ENCODE measurements at places on chromosomes 6 and 20. TPM values are rescaled to one million over a fixed set of nuclear protein-coding genes. Genes with fewer than 3 reads are reported as not detected.

DNA sequence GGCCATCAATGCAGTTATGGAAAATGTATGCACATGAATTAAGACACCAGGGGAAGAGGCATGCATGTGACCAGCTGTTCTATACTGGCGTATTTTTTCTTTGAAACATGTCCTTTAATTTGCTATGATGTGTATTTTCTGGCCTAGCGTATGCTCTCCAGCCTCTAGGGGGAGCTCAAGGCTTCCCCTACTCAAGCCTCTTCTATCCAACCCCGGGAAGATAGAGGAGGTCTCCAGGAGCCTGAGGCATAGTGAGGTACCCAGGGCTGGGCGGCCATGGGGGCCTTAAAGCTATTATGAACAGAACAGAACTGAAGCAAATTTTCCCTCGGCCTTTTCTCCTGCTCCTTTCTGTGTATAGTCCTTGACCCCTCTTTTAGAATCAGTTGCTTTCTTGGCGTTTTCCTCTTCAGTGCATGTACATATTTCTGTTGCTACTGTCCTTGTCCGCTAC lies 528.9 kb downstream of the MAFB start:
- peak; percentile 27 for DNase-seq

DNA sequence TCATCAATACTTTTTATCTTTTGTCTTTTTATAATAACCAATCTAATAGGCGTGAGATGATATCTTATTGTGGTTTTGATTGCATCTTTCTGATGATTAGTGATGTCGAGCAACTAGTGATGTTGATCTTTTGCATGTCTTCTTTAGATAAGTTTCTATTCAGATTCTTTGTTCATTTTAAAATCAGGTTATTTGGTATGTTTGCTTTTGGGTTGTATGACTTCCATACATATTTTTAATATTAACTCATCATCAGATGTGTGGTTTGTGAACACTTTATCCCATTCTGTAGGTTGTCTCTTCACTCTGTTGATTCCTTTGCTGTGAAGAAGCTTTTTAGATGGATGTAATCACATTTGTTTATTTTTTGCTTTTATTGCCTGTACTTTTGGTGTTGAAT lies 295.8 kb downstream of the BCKDHB start:
- no peak for DNase-seq

Gene PSORS1C1
- total RNA-seq = 8.8 TPM

- peak; percentile 74 for DNase-seq
Measured at GRCh38 chr20:43681991-43682410, 15.1 kb downstream of the MYBL2 start.

DNA sequence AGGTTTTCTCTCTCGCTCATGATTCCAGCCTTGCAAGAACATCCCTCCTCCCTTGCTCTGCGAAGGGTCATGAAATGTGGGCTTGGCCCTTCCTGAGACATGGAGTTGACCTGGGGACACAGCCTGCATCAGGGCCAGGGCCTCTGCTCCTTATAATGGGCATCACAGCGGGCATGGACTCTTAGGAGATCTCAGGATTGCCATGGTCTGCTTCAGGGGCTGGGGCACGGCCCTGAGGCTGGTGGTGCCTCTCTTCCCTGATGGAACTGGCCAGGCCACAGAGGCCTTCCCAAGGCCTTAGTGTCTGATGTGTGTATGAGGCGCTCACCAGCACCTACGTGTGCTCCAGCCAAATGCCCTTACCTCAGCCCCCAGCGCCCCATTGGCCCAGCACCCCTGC lies 23.9 kb downstream of the ENTPD6 start:
- no peak for DNase-seq

DNA sequence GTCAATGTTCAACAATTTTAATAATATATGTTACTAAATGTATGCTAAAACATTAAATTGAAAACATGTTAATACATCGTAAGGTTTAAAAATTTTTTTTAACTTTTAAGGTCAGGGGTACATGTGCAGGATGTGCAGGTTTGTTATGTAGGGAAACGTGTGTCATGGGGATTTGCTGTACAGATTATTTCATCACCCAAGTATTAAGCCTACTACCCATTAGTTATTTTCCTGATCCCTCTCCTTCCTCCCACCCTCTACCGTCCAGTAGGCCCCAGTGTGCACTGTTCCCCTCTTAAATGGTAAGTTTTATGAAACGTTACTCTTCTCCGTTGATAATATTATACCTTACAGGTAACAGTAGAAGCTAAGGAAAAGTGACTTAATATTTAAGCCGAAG lies 15.8 kb downstream of the PDE7B start:
- no peak for DNase-seq

Gene EFCAB8
- 0.14 TPM for total RNA-seq

DNA sequence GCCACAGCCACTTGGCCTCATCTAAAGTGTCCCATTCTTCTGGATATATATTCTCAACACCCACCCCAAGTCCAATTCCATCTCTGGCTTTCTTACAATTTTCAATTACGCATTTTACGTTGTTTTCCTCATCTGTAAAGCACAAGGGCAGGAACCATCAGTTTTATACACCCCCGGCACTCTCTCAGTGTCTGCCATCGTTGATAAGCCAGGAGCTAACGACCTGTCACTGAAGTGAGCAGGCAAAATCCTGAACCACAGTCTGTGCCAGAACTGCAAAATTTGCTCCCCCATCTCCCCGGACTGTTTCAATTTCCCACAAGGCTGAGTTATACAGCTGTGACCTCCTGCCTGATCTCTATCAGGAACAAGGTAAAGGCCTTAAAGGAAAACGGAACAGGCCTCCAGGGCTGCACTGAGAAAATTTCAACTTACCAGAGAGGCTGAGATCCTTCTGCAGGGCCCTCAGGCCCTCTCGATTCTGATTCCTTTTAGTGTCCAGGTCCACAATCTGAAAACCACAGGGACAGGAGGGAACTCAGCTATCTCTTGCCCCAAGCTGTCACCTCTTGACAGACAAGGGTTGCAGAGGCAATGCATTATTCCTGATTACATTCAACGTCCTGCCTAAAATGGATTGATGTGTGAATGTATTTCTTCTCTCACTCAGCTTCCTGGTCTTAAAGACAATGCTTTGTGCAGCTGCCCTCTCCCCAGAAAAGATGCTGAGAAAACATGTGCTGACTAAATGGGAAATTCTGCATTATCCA lies 1.8 kb downstream of the PDRG1 start:
- DNase-seq = no peak

GRCh38 chr20:19784511-19785172 lies 26.6 kb downstream of the RIN2 start:
- peak; percentile 36 for DNase-seq

DNA sequence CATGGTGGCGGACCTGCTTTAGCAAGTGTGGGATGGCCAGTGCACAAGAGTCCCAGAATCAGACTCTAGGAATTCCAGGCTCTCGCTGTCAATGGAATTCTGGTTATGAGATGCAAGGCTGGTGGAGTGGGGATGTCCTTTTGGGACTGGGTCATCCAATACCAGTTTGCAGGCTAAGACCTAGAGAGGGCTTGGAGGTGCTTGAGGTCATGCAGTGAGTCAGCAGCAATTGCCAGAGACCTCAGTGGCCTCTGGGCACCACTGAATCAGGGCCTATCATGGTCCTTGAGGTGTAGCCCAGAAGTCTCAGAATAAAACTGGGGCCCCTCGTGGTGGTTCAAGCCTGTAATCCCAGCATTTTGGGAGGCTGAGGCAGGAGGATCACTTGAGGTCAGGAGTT lies 1.4 kb upstream of the SCRT2 start:
- no peak for DNase-seq

Gene MAPK13
- total RNA-seq = 174 TPM

Gene CASS4
- total RNA-seq = not detected

Gene SOX12
- total RNA-seq = 2.0 TPM

Gene NRSN1
- 0.16 TPM for total RNA-seq

GRCh38 chr6:14713966-14714631 lies 531.8 kb upstream of the JARID2 start:
- no peak for DNase-seq

Gene CD109
- 7.4 TPM for total RNA-seq

- DNase-seq = no peak
Measured at GRCh38 chr6:123638865-123639264, 2.1 kb upstream of the TRDN start.

GRCh38 chr6:138580040-138580439 lies 80.7 kb upstream of the NHSL1 start:
- no peak for DNase-seq

Gene MAP7
- total RNA-seq = 47.9 TPM

- DNase-seq = no peak
Measured at GRCh38 chr6:163098827-163099479, 315.6 kb upstream of the QKI start.

GRCh38 chr20:1805816-1806215 lies 89.4 kb upstream of the SIRPA start:
- DNase-seq = no peak

- no peak for DNase-seq
Measured at GRCh38 chr20:50918403-50918802, 12.8 kb downstream of the ADNP start.

Gene SEMG1
- total RNA-seq = not detected

GRCh38 chr6:52543729-52544601 lies 32.9 kb downstream of the TRAM2 start:
- DNase-seq = no peak

GRCh38 chr6:23307516-23307915 lies 738.1 kb downstream of the HDGFL1 start:
- DNase-seq = no peak

GRCh38 chr6:2891768-2892170 lies 11.3 kb downstream of the SERPINB9 start:
- DNase-seq = peak; percentile 90

- no peak for DNase-seq
Measured at GRCh38 chr20:25389401-25389857, 1.2 kb downstream of the ABHD12 start.

Gene DEFB124
- total RNA-seq = not detected

Gene FAM83C
- not detected for total RNA-seq

GRCh38 chr6:26024651-26025046 lies 62.0 kb downstream of the TRIM38 start:
- DNase-seq = no peak

DNA sequence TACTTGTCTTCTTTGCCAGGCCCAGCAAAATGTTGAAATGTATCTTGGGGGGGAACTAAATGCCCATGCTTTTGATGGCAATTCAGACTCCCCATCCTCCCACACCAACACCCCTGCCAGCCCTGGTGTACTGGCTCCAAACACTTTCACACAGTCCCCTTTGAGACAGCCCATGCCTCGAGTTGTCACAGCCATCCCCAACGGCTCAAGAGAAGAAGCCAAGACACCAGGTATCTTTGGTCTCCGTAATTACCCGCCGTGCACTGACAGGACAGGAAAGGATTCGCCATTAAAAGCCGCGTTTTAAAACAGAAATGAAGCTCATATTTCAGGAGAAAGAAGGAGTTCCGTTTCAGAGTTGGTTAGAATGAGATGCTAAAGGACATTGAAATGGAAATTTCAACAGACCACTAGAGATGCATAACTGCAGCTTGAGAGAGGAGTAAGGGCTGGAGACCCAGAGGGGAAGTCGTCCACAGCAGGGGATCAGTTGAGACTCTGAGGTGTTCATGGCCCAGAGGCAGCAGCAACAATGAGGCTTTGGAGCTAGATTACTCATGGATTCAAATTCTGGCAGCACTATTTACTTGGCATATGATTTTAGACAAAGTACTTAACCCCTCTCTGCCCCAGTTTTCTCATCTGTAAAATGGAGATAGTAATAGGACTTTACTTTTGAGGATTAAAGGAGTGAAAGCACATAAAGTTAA lies 63.5 kb upstream of the ADGRF1 start:
- no peak for DNase-seq

DNA sequence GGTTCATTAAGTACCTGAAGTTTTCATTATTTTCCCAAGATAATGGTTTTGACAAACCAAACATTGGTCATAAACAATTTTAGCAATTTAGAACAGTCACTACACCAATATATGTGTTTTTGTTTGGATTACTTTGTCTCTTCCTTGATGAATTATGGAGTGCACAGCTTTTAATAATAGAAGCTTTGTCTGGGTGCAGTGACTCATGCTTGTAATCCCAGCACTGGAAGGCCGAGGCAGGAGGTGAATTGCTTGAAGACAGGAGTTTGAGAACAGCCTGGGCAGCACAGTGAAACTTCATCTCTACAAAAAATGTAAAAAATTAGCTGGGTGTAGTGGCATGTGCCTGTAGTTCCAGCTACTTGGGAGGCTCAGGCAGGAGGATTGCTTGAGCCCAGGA lies 89.4 kb upstream of the ANKEF1 start:
- no peak for DNase-seq

Gene OTOR
- not detected for total RNA-seq

- peak; percentile 32 for DNase-seq
Measured at GRCh38 chr6:33192671-33193602, 670 bp upstream of the COL11A2 start.

GRCh38 chr20:9160757-9161156 lies 91.9 kb downstream of the PLCB4 start:
- DNase-seq = no peak

DNA sequence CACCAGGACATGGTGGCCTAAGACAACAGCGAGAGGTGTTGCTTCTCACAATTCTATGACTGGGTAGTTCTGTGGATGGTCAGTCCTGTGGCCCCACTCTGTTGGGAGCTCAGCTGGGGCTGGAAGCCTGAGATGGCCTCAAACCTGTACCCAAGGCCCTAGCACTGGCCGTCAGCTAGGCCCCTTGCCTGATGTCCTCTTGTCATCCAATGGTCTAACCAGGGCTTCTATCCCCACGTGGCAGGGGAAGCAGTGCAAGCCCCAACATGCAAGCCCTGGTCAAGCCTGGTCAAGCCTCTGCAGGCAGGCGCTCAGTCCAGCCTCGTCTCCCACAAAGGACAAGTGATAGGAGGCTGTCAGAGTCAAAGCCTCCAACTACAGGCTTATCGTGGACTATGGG lies 196.5 kb upstream of the CST7 start:
- no peak for DNase-seq

DNA sequence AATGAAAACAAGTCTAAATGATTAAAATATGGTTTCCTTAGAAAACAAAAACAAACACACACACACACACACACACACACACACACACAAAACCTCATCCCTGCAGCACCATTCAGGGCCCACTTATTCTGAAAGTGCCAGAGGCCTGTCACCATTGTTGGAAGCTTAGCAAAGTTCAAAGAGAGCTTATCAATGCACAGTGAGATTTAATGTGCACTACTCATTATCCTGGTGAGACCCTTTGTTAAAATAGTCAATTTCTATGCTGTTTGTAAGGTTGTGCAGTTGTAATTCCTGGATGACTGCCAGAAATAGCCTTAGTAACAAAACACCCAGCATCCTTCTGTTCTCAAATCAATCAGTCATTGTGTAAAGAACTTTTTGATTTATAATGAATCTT lies 482.9 kb downstream of the GRIK2 start:
- DNase-seq = no peak

DNA sequence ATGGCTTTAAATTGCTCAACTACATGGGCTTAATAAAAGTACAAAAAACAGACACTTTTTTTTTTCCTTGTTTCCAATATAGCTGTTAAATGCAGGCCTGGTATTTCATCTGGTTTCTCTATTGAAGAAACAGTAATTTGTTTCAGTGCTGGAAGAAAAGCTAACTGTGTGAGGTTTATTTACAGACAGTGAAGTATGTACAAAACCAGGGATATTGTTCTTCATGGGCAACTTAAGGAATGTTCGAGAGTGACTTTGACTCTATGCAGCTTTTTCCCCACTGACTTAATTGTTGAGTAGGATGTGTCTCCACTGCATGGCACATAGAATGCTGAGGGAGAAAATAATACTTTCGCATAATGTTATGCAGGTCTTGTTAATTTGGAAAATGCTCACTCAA lies 31.0 kb upstream of the PRL start:
- no peak for DNase-seq

GRCh38 chr20:2285613-2286012 lies 10.2 kb upstream of the TGM3 start:
- DNase-seq = no peak
